ENCODE measurements at places on chromosomes 5 and 9. TPM values are rescaled to one million over a fixed set of nuclear protein-coding genes. Genes with fewer than 3 reads are reported as not detected.

DNA sequence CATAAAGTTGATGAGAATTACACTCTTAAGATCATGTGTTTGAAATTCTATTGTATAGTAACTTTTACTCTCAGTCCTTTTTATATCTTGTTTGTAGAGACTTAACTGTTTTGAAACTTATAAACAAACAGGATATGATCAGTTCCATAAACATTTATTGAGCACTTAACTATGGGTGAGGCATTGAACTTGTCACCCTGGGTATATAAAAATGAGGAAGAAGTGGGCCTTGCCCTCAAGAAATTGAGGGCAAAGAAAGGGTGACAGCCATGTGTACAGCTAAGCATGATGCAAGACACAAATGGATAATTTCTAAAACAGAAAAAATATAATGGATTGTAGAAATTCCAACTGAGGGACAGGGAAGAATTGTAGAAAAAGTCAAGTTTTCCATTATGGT, 15.7 kb downstream of the UNC13B start:
- no peak for DNase-seq

DNA sequence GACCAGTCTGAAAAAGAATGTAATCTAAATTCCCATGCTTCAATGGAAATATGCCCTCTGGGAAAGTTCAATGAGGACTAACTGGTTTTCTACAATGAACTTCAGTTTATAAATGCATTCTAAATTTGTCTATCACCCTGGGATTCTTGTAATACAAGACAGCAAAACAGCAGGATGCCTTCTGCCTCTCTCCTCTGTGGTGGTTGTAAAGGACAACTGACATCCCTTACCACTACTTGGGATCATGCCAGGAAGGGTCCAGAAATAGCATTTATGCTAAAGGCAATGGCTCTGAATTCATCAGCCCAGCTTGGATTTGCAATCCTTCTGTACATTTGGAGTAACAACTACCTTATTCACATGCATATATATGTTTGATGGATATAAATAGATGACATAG, 97.3 kb upstream of the ADAMTS16 start:
- DNase-seq: no peak

- no peak for DNase-seq
Measured at GRCh38 chr5:78586251-78586650, 62.3 kb downstream of the LHFPL2 start.

- DNase-seq: no peak
Measured at GRCh38 chr9:92769286-92769685, 4.7 kb upstream of the BICD2 start.

ASPN gene
- not detected for polyA plus RNA-seq

PDCD1LG2 gene
- 0.79 TPM for polyA plus RNA-seq
